Naive B cell (primary cell): ENCODE measurements at places on chromosomes 5 and 9.

GRCh38 chr5:87899208-87899661 is 369.4 kb downstream of the TMEM161B start:
- DNase-seq, result no peak

DNA sequence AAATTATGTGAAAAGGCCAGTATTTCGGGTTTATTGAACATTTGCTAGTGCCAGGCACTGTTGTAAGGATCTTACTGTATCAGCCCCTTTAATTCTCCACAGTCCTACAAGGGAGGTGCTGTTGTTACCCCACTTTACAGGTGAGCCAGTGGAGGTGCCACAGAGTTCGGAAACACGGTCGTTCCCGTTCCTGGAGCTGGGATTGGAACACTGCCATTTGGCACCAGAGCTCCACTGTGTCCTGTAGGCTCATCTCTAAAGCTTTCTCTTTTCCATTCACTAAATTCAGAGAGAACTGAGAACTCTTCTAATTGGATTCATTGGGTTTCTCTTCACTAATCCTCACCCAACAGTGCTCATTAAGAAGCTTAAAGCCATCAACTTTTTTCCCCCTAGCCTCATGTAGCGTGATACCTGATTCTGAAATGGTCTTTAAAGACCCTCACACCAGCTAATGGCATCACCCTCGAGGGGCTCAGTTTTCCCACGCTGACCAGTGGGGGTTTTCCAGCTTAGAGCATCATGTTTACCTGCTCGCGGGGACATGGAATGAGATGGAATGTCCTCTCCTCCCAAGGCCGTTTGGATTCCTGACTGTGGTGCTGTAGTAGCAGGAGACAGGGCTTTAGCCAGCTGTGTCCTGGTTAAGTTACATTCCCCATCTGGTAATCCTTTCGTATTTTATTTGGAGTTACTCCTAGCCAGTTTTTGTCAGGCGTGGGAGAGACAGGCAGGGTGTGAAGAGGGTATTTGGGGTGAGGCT is 5.8 kb downstream of the ERGIC1 start:
- DNase-seq, result no peak

- no peak for DNase-seq
Measured at GRCh38 chr9:18665947-18666346, 192.0 kb downstream of the ADAMTSL1 start.

GRCh38 chr5:171355302-171355724 is 32.3 kb upstream of the NPM1 start:
- DNase-seq, result no peak

- DNase-seq, result no peak
Measured at GRCh38 chr9:107954312-107954711, 464.7 kb upstream of the KLF4 start.

DNA sequence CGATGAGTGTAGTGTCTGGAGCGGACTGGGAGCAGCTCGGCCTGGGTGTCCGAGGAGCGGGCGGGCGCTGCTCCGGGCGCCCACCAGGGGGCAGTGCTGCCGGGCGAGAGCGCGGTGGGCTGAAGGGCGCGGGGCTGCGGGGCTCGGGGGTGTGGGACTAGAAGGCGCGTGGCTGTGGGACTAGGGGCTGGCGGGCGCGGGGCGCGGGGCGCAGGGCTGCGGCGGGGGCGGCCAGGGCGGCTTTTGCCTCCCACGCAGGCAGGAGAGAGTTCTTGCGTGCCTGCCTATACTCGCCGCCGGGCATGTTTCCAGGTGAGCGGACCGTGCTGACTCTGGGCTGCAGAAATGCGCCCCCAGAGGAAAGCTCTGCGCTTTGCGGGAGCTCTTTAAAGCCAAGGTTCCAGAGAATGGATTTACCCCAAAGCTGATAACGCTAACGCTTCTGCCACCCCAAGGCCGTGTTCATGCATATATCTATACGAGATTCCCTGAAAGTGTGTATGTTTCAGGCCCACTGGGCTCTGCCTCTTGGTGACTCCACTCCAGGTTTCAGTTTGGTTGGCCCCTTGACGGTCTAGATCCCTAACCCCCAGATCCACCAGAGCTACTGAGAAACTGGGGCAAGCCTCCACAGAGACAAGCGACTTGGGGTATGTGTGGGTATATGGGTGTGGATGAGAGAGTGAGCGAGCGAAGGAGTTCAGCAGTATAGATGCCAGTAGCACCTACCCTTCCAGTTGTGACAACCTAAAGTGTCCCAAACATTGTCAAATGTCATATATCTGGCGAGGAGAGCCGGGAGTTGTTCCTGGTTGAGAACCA is 56.2 kb downstream of the ACER2 start:
- DNase-seq, result peak; percentile 65

- DNase-seq, result no peak
Measured at GRCh38 chr9:4220346-4220745, 79.5 kb downstream of the GLIS3 start.

- DNase-seq, result no peak
Measured at GRCh38 chr9:98178874-98179850, 13.3 kb downstream of the CORO2A start.

DNA sequence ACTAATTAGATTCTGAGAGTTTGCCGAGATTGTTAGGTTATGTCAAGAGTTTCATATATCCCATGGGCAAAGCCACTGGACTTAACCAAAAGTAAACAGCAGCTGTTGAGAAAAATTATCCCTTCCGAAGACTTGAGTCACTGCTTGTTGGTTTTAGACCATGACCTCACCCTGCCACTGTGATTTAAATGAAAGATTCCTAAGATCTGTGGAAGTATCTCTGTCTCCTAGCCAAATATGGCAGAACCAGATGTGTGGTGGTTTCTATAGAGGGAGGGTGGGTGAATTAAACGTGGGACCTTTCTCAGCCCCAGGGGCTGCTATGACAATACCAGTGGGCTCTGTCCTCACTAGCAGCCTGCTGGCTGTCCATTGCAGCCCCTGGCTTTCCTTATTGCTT is 19.3 kb downstream of the DMRT3 start:
- no peak for DNase-seq

DNA sequence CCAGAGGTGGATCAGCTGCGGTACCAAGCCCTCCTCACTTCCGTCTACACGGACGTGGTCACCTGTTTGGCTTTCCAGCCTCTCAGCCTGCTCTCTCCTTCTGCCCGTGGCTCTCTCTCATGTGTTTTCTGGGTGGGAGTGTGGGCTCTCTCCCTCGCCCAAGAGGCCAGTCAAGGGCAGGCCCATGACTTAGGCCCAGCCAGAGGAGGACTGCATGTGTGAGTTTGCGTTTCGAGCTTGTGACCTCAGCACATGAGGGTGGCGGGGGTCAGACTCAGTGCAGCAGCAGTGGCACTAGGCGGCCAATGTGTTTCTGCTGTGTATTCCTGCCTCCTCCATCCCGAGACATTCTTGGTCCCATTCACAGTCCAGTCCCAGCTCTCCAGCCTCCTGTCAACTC is 82.5 kb upstream of the SMIM23 start:
- no peak for DNase-seq

DNA sequence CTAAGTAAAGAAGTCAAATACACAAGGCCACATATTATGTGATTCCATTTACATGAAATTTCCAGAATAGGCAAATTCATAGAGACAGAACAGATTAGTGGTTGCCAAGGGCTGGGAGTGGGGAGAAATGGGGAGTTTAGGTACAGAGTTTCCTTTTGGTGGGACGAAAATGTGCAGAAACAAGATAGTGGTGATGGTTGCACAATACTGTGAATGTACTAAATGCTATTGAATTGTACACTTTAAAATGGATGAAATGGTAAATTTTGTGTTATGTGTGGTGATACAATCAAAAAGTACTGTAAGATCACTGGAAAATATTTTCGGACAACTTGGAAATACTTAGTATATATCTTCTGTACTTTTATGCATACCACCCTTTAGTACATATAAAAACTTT is 15.0 kb downstream of the ECM2 start:
- no peak for DNase-seq
